ENCODE measurements at places on chromosomes 3 and 15.

- no peak for DNase-seq
These were observed 552.4 kb downstream of the EDEM1 start for GRCh38 chr3:5739949-5740348.

DNA sequence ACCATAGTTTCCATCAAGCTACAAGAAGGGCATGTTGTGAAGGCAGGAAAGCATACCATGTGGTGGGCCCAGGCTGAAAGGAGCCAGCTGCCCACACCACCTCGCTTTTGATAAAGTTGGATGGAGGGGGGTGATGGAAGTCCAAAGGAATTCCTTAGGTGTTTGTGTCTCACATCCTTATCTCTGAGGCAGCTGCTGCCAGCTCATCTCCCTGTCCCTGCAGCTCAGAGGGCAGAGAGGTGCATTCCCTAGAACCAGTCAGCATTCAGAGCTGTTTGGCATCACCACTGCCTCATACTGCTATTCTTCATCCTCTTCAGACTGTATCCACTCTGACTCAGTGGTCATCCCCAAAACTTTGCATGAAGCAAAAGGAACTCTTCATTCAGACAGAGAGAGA is 141.5 kb upstream of the BFSP2 start:
- DNase-seq = no peak

DNA sequence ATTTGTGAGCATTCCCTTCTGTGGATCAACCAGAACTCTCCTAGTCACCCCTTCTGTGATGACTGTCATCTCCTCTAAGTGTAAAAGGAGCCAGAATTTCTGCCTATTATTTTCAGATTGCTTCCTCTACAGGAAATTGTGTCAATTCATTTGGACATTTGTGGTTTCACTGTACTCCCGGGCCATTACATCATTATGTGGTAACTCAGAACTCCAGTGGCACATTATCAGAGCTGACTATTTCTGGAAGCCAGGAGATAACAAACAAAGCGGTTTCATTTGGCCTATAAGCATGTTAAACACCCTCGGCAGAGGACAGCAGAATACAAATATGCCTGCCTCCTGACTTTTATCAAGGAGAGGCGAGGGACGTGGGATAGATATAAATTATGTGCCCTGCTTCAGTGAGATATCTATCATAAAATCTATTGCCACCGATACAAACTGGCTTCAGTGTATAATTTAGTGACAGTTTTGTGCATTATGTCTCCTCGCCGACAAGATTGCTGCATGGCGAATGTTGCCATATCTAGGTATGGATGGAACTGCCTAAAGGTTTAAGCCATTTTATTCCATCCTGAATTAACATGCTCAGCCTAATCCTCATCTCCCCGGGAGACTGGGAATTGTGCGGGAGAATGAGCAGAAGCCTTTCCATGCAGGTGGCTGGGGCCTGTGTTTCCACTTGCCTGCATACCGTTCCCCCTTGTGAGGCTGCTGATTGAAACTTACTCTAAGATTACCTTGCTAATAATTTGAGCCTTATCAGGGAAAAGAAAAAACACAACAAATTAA is 193.4 kb upstream of the SEMA6D start:
- DNase-seq = no peak

DNA sequence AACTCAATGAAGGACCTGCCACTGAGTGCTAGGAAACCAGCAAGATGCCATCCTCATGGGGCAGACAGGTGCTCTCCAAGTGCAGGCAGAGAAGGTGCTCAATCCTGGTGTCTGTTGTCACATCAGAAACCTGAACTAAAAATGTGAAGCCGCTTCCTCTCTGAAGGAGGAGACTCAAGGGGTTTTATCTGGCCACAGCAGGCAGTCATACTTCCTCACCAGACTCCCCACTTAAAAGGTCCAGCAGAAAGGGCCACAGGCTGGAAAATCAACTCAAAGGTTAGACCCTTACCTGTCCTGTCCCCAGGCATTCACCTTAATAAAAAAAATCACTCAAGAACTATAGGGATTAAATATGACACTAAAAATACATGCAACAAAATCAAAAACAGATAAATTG is 4.8 kb downstream of the CCDC12 start:
- DNase-seq = no peak

GRCh38 chr3:42749753-42750231 is 23.3 kb downstream of the CCDC13 start:
- DNase-seq = no peak

DNA sequence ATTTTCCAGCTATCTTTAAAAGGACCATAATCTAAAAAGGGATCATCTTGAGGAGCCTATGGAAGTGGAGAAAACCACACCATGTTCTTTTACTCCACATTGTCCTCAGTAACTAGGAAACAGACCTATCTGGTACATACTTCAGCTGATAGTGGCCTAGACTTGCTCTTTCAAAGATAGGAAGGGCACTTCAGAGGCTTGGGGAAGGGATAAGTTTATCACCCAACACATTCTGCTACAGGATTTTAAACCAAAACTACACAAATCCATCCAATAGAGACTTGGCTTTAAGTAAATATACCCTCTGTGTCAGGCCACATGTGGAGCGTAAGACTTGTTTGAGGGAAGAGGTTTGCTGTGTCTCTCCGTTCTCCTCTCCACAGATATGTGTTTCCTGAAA is 35.4 kb downstream of the CP start:
- no peak for DNase-seq

DNA sequence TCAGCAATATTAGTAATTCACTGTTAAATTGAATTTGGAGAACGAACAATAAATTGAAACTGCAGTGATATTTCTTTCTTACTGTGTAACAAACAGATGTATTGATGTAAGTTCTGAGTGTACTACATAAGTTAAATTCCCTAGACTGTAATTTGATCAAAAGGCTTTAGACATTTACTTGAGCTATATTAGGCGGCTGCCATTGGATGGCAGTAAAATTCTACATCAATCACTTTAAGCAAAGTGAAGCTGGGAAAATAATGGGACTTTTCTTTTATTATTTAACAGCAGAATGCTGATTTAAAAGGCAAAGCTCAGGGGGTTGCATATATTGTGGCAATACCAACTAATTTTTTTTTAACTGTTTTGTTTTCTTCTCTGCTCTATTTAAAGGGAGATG is 212.6 kb upstream of the PLSCR5 start:
- DNase-seq = no peak

DNA sequence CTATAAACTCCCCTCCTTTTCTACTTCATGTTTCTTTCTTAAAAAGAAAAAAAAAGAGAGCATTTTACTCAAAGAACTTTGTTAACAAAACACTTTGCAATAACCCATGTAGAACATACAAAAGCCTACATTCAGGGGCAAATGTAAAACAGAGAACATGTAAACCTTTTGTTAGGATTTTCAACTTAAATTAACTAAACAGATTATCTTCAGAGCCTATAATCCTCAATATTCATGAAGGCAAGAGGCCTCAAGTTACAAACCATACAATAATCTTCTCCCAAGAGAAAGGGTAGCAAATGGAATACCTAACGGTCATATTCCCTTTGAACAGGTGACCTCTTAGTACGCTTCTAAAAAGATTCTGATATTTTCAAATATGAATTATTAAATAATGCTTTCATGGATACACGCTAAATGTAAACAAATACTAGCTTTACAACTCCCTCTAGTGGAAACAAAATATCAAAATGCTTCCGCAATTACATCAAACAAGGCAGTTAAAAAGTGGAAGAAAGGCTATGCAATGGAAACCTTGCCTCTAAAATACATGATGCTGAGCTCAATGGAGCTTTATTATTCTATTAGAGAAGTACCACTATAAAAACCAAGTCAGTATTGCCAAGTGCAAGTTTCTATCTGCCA is 9.9 kb downstream of the CEP152 start:
- DNase-seq = no peak

DNA sequence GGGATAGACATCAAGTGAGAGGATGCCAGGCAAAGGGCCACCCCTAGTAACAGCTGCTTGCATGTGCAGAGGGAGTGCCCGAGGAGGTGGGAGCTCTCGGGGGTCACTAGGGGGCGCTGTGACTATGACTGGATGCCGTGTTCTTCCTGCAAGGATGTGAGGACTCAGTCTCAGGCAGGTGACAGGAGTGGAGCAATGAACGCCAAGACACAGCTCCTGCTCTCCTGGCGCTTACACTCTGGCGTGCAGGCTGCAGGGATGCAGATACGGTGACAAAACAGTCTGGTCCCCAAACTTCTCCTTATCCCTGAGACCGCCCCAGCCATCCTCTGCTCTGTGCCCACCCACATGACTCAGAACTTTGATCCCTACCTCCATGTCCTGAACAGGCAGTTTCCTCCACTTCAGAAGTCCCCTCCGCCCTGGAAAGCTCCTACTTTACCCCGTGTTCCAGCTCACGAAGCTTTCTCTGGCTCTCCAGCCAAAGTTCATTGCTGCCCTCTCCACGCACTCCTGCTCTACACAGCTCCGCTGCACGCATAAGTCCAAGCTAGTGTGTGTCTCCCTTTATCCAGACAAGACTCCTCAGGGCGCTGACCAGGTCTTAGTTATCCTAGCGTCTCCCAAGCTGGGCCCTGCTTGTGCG is 14.7 kb downstream of the RHOV start:
- peak; percentile 89 for DNase-seq

DNA sequence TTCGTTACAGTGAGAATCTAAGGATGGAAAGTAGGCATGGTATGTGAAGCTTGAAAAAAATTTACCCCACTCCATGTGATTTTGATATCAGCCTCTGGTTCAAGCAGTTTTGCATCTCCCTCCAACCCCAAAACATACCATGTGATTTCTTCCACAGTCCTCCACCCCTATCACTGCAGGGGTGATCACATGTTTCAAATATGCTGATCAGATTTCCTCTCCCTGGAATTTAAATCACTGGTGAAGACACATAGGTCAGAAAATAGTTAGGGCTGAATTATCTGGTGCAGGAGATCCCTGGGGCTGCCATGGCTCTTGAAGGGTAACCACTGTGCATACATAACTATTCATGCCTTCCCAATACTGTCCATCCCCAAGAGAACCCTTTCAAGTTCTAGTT is 119.7 kb upstream of the THRB start:
- no peak for DNase-seq

- no peak for DNase-seq
These were observed 55.0 kb downstream of the ATP2C1 start for GRCh38 chr3:130948929-130949328.

DNA sequence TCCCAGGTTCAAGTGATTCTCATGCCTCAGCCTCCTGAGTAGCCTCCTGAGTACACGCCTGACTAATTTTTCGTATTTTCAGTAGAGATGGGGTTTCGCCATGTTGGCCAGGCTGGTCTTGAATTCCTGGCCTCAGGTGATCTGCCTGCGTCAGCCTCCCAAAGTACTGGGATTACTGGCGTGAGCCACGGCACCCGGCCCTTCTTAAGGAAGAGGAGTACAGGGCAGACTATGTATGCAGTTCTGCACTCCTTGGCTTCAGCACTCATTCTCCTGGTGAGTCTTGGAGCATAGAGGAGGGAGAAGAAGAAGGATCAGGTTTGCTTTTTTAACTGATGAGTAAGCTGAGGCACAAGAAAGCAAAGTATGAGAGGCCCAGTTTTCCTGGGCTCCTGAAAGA is 99.8 kb upstream of the HACD2 start:
- no peak for DNase-seq

DNA sequence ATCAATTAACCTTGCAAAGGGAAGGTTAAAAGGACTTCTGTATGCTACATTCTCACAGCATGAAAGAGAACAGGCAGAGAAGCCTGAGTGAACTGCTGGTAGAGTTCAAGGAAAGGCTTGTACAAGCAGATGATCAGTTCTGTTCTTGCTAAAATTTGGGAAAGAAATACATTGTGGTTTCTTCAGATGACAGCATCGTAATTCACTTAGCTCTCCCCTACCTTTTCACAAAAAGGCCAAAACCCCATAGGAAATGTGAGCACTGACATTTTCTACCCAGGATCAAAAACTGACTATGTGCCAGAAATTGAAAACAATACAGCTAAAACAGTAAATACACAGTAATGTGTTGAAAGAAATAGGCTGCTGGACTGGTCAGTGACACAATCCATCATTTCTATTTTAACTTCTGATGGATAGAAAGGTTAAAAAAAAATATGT is 216.4 kb downstream of the DPH6 start:
- no peak for DNase-seq

GRCh38 chr3:37737134-37737533 is 124.5 kb upstream of the CTDSPL start:
- no peak for DNase-seq

- DNase-seq = no peak
These were observed 100.9 kb upstream of the CRBN start for GRCh38 chr3:3280396-3280795.

DNA sequence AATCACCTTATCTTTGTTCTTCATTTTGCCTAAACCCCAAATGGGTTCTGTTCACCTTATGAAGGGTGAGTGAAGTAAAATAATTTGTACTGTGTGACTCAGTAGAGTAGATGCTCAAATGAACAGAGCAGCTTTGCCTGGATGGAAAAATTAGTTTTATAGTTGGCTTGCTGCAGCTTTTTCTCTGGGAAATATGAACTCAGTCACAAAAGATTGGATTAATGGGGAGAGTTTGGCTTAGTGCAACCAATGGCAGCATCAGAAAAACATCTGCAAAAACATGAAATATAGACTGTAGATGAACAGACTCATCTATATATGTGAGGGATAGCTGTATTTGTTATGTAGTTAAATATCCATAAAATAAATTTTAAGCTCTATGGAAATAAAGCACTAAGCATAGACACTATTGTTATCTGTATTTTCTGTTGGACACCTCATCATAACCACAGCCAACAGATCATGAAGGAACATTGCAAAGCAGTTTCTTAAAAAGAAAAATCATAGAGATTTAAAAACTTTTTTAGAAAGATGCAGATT is 181.3 kb downstream of the ECT2 start:
- no peak for DNase-seq

DNA sequence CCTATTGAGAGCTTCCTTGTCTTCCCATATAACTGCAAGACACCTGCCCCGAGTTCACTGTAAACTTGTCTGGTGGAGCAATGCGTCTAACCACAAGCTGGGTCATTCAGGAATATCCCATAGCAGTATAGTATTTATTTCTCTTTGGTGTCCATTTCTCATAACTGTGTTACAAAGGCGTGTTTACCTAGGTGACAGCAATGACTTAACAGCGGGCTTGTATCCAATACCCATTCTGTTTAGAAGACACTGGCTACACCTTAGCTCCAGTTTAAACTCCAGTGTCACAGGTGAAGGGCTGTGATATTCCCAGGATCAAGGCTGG is 24.3 kb downstream of the ATP10A start:
- no peak for DNase-seq

GRCh38 chr15:65867244-65867643 is 2.0 kb upstream of the RAB11A start:
- no peak for DNase-seq

DNA sequence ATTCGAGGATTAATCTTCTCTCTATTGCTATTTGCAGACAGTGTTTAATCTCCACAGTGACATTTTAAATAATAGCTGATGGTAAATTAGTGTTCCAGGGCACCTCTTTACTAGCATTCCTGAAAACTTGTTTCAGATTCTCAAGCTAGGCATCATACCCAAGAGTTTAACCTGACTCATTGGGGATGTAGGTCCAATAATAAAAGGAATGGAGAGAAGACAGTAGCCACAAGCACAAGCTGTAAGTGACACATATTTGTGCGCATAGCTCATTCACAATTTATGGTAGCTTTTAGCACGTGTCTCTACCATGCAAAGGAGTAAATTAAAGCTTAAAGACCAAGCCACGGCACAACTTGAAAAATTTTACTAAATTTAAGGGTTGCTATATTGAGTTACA is 171.3 kb upstream of the FAM3D start:
- no peak for DNase-seq

All from large intestine (tissue), 12 donors.